Left renal pelvis (tissue), 4 donors: ENCODE measurements at places on chromosomes 5 and 9. TPM values are rescaled to one million over a fixed set of nuclear protein-coding genes. Genes with fewer than 3 reads are reported as not detected.

- DNase-seq, result no peak
Measured at GRCh38 chr9:76697554-76697953, 66.7 kb upstream of the PCA3 start.

RAB3C gene
- polyA plus RNA-seq, result 1.1 TPM

DNA sequence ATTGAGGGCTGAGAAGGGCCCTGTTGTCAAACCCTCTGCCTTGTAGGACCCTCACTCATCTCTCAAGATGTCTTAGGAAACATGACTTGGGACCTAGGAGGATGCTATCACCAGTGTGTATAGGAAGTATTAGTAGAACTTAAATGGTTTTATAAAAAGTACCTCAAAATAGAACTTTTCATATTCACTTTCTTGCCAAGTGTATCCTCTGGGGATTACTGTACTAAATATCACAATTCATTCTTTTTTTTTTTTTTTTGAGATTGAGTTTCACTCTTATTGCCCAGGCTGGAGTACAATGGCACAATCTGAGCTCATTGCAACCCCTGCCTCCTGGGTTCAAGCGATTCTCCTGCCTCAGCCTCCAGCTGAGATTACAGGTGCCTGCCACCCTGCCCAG lies 56.2 kb downstream of the ARHGEF28 start:
- no peak for DNase-seq

DNA sequence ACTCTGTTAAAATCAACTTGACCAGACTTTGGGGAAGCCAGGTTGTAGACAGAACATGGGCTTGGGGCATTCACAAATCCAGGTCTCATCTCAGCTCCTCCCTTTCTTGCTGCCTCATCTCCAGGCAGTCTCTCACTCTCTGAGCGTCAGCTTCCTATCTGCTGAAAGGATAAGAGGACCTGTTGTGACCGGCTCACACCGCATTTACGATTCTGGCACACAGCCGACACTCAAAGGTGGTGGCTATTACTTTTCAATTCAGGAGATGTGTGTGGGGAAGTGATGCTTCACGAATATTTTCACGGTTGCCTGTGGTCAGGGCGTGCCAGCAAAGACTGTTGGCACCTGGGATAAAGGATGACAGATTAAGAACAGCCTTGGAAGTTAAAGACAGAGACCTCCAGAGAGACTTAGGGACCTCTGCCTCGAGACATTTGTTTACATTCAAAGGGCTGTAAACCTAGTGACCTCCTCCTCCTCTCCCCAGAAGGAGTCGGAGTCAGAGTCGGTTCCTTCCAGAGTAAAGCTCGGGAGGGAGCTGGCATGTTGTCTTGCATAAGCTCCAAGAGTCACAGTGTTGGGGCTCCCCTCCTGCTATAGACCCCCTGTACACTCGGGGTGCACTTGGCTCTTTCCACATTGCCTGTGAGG lies 83.2 kb downstream of the AK8 start:
- no peak for DNase-seq

GRCh38 chr9:100465274-100465673 lies 7.7 kb upstream of the TMEFF1 start:
- DNase-seq, result no peak

- no peak for DNase-seq
Measured at GRCh38 chr9:110960288-110960687, 78.0 kb downstream of the LPAR1 start.

CTXN3 gene
- not detected for polyA plus RNA-seq

DNA sequence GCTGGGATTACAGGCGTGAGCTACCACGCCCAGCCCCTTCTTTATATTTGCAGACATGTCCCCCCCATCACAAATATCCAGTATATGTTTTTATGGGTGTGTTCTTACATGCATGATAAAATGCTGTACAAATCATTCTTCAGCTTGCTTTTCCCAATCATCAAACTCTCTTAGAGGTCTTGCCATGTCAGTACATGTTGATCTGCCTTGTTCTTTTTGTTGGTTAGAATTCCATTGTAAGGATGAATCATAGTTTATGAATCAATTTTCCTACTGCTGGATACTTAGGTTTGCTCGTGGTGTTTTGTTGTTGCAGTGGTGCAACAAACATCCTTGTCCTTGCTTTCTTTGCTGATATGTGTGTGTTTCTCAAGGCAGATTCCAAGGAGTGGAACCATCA lies 79.9 kb upstream of the NEURL1B start:
- no peak for DNase-seq

DNA sequence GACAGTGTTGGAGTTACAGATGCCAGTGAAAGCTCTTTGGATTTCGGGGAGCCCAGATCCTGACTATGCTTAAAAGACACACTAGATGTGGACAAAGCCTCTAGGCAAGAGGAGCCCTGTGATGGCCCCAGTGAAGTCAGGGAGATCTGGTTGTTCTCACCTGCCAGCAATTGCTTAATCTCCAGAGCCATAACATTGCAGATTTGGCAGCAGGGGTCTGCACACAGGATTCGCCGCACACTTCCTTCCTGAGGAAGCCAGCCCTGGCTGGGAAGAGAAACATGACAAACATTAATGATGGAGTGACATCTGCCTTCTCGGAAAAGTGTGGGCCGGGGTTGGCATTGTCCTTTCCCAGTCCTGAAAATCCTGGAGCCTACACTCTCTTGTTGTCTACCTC lies 65.2 kb upstream of the PHF24 start:
- no peak for DNase-seq

DNA sequence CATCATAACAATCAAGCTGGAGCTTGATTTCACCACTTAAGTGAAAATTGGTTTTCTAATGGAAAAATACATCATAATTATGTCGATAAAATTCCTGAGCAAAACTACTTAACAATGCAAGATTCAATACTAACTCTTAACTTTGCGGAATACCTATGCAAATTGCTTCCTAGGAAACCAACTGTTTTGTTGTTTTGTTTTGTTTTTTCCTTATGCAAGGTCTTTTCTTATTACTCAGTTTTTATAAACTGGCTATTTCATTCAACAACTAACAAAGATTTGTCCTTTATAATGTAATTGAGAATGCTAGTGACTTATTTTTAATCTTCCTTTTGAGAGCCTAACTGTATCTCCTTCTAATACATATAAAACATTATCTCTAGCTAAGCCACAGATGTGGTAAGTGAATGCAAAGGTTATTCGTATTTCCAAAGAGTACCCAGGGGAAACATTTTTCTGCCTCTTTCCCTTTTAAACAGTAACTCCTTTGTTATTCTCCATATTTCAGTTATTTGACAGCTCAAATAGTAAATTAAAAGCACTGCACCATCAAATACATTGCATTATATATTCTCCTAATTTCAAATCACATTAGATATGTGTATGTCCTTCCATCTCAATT lies 609.4 kb downstream of the SLCO4C1 start:
- DNase-seq, result no peak

DNA sequence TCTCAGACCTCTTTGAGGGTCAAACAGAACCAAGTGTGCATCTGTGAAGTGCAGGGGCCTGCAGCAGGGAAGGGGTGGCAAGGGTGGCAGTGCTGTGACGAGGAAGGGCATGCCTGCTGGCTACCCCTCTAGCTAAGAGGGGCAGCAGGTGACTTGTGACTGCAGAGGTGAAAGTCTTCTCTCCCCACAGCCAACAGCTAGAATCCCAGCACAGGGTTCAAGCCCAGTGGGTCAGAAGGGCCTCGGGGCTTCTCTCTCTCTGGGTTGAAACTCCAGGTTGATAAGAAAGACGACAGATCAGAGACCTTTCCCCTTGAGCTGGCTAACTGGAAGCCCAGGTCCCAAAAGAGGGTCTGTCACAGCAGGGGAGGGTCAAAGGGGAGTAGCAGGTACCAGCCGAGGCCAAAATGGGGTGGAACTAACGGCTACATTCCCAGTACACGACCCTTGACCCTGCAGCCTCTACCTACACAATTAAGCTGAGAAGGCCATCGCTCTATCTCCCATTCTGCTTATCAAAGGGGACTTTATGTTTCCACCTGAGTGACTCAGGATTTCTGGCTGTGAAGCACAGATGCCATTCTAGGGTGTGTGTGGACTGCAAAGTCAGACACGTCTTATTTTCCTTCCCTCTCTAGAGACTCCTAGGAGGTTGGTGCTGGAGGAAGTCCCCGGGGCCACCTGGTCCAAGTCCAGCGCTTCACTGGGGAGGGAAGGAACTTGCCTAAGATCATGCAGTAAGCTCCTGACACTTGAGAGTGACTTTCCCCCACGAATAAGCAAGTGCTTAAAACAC lies 14.6 kb downstream of the ANKS6 start:
- no peak for DNase-seq

DNA sequence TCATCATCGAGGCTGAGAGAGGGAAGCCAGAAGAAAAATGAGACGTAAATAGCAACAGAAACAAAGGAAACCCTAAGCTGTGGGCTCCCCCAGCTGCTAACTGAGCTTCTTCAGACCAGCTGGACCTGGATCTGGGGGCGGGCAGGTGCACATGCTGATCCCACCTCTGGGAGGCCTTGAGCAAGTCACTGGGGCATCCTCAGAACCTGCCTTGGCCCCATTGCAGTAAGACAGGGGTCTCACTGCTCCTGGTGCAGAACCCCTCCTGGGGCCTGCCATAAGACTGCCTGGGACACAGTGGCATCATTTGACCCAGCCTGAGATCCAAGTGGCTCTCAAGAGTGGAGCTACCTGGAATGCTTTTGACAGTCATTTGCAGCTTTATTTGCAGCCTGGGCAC lies 77.4 kb downstream of the PHF2 start:
- DNase-seq, result no peak

DNA sequence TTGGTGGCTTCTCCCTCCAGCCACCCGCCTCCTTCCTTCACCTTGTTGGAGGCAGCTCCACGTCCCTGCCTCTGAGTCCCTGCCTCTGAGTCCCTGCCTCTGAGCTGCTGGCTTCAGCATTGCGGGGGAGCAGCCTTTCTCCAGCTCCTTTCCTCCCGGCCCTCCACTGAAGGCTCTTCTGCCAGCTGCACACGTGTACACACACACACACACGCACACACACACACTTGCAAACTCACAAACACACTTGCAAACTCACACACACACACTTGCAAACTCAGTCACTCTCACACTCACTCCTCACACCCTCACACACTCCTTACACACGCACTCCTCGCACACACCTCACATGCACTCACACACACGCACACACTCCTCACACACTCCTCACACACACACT lies 45.1 kb downstream of the C9orf50 start:
- DNase-seq, result no peak

FOXD4L3 gene
- polyA plus RNA-seq, result not detected

DNA sequence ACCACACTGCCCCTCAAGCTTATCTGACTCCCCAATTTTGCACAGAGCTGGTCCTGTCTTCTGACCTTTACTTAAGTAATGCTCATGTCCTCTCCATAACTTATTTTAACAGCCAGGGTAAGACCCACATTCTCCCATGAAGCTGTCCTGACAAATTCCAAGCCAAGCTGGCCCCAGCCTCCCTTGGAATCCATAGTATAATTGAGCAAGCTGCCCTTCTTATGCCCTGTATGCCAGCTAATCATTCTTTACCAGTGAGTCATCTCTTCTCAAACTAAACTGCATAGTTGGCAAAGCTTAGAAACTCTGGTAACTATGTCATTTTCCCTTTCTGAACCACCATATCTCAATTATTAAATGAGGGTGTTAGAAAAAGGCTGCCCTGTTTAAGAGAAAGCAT lies 92.4 kb downstream of the NFIB start:
- DNase-seq, result no peak

DNA sequence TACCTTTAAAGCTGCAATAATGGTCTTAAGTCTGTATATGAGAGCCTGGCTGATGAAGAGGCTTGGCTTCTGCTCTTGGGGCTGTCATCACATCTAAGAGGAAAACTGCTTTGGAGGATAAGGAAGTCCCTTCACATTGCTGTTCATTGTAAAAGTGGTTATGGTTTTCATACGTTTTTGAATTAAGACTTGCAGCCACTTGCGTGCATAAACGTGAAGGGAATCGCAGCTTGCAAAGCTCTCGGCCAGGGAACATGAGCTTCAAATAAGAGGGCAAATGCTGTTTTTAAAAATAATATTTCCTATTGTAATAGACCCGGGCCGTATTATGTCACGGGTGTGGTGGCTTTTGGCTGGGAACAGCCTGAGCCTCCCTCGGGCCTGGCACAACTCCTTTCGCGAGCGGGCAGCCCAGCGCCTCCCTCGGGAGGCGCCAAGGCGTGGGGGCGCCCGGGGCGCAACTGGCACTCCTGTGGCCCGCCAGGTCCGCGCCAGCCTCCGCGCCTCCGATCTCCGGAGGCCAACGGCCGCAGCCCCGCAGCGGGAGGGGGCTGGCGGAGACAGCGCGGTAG lies 538 bp upstream of the ARHGEF28 start:
- no peak for DNase-seq

DNA sequence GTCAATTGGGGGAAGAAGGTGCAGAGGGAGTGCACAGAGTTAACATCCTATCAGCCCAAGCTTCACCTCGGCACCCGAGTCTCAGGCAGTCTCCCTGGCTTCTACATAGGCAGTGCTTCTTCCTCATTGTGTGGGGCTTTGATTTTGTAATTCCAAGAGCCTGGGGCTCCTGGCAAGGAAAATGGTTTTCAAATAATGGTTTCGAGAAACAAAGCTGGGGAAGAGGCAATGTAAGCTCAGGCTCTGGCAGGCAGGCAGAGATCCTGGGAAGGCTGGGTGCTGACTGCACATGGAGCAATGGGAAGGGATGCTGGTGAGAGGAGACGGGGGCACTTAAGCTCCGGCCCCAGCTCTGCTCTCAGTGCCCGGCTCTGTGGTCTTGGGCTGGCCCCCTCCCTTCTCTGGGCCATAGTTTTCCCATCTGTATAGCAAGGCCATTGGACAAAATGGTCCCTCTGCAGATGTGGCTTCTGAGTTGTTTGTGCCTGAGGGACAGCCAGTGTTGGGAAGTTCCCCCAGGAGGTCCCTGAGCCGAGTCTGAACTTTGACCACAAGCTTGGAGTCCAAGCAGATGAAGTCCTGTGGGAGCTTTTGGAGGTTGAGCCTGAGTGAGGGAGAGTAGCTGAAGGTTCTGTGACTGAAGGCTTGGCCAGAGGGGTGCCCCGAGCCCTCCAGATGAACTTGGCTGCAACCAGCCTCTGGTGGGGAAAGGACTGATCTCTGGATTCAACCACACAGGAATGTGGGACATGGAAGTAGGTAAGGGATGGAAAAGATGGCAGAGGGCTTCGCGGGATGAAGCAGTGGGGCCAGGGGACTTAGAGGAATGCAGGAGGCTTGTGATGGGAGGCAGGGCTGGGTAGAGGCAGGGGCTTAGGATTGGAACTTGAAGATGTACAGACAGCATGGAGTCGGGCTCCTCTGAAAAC lies 28.5 kb upstream of the IL17B start:
- DNase-seq, result no peak

DNA sequence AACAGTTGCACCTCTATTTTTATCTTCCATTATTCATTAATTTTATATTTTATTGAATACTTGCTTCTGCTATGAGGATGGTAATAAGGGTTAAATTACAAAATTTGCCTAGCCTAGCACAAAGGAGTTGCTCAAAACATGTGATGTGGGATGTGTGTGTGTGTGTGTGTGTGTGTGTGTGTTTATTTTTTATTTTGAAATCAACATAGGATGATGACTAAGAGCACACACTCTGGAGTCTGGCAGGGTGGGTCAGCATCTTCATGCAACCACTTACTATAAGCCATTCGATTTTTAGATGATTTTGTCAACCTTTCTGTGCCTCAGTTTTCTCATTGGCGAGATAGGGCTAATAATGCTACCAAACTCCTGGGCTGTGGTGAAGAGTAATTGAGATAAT lies 57.7 kb upstream of the MAMDC2 start:
- DNase-seq, result no peak

HEMGN gene
- 33.1 TPM for polyA plus RNA-seq

- DNase-seq, result no peak
Measured at GRCh38 chr9:133927041-133927440, 65.1 kb downstream of the VAV2 start.
